ENCODE measurements at places on chromosomes 16 and 17.

DNA sequence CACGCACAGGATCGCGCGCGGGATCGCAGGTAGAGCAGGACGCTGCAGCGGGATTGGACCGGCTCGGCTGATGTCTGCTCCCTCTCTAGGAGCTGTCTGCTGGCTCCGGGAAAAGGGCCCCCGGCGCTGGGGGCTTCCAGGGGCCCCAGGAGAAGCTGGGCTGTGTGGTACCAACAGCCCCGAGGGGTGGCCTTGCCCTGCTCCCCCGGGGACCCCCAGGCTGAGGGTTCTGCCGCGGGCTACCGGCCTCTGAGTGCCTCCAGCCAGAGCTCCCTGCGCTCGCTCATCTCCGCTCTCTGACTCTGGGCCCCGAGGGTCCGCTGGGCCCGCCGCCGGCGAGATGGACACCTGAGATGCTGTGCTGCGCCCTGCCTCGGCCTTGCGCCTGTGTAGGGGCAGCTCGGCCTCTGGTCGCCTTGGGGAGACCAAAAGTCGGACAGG is 1.4 kb upstream of the PAQR4 start:
- DNase-seq = no peak

GRCh38 chr17:38464723-38465390 is 36.6 kb downstream of the ARHGAP23 start:
- DNase-seq = peak; percentile 63

DNA sequence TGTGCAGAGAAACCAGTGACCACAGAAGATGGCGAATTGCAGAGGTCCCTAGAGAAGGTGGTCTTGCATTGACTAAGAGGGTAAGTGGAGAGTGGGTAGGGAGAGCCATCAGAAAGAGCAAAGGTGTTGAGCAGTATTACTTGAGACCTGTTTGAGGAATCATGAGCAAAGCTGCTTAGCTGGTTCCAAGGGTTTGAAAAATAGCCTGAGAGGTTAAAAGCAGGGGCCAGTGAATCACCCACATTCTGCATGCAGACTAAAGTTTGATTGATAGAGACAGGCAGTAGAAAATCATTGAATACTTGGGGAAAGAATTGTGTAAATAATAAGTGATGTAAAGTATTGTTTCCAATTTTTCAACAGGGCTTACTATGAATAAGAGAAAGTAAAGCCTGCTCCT is 34.0 kb upstream of the KCNJ16 start:
- no peak for DNase-seq

GRCh38 chr17:72996791-72997190 is 95.7 kb downstream of the SLC39A11 start:
- DNase-seq = no peak

DNA sequence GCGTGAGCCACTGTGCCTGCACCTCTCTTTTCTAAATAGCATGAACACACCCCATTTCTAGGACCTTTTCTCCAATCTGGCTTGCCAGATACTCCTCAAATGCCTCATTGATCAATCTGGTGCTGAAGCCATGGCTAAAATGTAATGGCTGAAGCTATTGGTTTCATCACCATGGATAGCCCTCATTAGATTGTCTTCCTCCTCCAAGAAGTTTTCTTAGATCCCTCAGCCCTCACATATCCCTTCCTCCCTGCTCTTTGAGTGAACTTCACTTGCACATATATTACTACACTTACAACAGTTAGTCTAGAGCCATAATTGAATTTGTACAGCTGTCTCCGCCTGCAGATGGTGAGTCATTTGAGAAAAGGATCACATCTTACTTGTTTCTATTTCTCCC is 77.9 kb upstream of the TOX3 start:
- no peak for DNase-seq

DNA sequence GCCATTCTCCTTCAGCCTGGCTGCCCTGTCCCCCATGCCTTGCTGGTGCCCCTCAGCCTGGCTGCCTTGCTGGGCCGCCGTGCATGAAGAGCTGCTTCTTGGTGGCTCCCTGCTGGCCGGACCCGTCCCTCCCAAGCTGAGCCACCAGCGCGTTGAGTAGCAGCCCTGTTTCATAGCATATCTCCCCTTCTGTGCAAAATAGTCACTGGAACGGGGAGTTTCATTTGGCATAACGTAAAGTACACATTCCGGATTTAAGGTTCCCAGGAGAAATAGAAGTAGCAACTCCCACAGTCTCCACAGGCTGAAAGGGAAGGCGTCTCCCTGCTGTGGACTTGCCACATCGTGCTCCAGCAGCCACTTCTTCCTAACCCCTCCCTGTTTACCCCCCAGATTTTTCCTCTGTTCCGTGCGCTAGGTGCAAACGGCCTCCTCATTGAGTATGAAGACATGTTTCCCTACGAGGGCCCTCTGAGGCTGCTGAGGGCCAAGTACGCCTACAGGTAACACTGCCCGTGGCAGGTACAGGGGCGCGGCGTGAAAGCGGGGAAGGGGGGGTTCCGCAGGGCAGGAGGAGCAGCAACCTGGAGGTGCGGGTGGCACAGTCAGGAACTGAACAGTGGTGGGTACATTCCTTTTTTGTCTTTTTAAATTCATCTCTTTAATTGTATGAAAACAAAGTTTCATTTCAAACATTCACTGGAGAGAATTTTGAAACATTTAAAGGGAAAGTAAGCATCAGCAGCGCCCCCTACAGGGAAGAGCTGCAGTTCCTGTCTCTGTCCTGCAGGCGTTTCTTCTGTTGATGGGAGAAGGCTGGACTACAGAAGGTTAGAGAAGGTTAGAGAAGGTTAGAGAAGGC is 5.8 kb upstream of the OGFOD3 start:
- DNase-seq = no peak

DNA sequence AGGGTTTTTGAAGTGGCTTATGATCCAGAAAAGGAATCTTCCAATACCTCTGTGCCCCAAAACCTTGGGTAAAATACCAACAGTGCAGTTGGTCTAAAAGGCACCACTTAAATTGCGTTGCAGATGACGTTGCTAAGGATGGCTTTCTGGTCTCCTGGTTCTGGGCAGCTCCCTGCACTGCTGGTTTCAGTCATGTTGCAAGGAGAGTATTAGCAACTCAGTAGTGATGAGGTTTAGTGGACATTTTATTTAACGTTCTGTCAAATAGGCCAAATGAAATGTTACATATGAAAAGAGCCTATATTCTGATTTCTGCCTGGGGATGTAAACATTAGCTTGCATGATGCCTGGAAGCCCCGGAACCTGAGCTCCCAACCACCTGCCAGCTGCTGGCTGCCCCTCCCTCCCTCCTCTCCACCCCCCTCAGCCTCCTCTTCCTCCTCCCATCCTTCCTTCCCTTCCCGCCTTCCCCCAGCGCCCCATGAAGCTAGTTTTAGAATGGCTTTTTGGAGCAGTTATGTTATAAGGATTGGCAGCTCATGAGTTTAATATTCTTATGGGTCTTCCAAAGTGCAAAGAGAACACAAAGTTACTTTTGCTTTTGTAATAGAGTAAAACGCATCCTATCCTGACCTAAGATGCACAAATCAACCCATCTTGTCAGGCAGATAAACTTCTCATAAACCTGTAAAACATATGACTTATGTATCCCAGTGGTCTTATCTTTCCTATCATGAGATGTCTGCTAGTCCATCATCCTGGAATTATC is 20.7 kb downstream of the CD7 start:
- no peak for DNase-seq

GRCh38 chr16:87045466-87046216 is 271.6 kb downstream of the C16orf95 start:
- no peak for DNase-seq

DNA sequence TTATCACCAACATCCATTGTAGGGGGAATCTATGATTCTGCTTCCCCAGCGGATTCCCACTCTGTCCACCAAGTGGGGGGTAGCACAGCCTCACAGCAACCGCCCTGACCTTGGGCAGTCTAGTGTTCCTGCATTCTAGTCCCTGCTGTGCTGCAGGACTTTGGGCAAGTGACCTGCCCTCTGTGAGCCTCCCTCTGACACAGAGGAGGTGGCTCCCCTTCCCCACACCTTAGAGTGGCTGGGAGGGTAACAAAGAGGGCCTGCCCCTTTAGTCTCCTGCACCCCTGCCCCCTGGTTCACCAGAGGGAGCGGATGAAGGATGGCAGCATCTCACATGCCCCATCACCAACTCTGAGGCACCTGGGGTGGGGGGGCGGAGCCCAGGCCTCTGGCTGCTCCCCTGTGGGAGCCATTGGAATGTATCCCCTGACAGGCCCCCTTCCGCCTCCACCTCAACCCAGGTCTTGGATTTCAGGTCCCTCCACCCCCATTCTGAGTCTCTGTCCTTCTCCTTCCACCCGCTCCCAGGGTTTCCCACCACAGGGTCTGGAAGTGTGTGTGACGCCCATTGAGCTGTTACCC is 10.1 kb downstream of the GAS2L2 start:
- DNase-seq = no peak

DNA sequence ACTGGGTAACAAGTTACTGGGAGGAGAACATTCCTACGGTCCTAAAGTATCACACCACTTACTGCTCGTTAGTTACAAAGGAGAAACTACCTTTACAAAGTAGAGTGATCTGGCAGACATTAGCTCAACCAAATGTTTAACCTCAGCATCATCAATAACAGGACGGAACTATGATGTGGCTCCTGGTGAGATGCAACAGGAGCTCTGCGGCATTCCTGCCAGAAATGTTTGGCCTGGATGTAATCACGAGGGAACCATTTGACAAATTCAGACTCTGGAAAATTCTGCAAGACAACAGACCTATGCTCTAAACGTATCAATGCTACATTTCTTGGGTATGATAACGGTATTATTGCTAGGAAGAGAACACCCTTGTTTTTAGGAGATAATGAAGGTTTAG is 80.4 kb downstream of the MRM3 start:
- no peak for DNase-seq

GRCh38 chr16:88381820-88382451 is 823 bp upstream of the ZNF469 start:
- DNase-seq = no peak

DNA sequence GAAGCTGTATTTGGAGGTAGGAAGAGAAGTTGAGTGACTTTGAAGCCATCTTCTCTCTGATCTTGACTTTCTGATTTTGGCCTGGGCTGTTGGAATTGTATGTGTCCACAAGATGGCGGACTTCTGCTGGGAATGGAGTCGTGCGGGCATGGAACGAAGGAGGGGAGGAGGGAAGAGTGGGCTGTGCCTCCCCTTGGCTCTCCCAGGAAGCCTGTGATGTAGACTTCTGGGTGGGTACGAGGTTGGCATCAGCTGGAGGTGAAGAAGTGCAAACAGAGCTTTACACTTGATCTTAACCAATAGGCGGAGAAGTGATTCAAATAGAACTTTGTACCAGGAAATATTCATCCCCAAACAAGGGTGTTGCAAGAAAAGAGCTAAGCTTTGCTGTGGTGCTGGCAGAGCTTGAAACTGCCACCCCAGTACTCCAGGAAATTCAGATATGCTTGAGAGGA is 7.4 kb upstream of the TMEM220 start:
- peak; percentile 44 for DNase-seq

- DNase-seq = no peak
Measured at GRCh38 chr16:75105306-75106061, 11.1 kb downstream of the LDHD start.

GRCh38 chr16:19410435-19411171 is 7.1 kb upstream of the TMC5 start:
- no peak for DNase-seq

- DNase-seq = no peak
Measured at GRCh38 chr17:49776551-49777300, 11.8 kb upstream of the KAT7 start.

GRCh38 chr16:67783353-67783725 is 23.0 kb downstream of the RANBP10 start:
- DNase-seq = no peak

DNA sequence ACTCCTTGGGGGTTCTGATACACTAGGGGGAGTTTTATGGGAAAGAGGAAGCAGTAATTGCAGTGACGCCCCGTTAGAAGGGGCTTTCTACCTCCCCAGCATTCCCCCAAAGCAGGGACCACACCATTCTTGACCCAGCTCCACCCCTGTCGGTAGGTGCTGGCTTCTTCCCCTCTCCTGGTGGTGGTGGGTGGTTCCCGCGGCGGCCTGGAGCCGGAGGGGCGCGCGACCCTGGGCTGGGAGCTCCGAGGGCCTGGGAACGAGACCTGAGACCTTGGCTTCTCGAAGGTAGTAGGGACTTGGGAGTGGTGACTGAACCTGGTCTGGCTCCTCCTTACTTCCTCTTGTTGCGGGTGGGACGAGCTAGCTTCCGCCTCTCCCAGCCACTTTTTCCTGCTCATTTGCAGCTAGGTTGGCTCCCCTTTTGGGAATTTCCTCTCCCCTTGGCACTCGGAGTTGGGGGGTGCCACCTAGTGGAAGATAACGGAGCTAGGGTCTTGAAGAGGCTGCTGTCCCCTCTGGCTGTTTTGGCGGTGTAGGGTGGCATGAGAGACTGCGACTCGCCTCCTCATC is 438 bp downstream of the GRN start:
- DNase-seq = peak; percentile 59

DNA sequence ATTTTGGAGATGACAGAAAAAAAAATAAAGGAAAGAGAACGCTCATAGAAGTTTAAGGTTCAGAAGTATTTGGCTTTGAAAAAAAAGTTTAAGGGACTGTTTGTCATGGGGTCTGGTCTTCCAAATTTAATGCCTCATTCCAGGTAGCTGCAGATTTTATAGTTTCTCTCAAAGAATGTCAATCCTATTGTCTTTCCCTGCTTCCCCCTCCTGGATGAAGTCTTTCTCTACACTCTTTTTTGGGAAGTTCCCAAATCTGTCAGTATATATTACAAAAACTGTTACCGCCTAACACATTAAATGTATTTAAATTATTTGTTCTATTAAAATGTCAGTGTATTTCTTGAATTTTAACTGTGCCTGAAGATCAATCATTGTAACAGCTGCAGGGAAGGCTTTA is 457.5 kb downstream of the MAF start:
- no peak for DNase-seq

DNA sequence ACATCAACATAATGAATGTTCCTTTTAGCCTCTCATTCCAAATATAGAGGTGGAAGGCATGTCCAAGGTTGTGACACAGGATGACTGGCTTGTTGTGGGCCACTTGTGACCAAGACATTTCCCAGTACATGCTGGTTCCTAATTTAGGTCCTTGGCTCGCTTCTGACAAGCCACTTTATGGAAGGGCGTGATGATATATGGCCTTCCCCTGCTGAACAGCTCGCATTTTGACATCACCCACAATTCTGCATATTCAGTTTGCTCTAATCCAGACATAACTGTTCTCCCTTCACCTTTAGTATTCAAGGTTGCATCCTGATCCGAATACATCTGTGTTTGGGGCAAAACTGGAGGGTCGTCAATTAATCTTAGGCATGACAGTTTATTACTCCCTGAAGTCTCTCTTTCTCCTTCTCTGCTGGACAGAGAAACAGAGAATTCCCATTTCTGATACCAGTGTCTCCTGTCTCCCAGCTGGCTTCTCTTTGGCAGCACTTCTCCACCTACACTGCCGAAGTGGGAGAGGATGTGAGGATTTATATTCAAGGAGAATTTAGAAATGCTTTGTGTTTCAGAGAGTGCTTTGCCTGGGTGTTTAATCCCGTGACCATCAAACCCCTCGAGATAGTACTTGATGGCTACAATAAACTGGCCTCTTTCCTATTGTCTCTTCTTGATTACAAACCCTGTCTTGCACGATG is 815.5 kb upstream of the RBFOX1 start:
- no peak for DNase-seq

Measured in NCI-H2227 treated with DMSO at 0.1 percent for 48 hours (cell line).